ENCODE measurements at places on chromosomes 11 and 22.
A peak's percentile ranks its signal among the peaks of the same experiment; 100 is the strongest.

GRCh38 chr11:66609721-66610617 is 6.5 kb upstream of the RBM14 start:
- DNase-seq, result no peak

DNA sequence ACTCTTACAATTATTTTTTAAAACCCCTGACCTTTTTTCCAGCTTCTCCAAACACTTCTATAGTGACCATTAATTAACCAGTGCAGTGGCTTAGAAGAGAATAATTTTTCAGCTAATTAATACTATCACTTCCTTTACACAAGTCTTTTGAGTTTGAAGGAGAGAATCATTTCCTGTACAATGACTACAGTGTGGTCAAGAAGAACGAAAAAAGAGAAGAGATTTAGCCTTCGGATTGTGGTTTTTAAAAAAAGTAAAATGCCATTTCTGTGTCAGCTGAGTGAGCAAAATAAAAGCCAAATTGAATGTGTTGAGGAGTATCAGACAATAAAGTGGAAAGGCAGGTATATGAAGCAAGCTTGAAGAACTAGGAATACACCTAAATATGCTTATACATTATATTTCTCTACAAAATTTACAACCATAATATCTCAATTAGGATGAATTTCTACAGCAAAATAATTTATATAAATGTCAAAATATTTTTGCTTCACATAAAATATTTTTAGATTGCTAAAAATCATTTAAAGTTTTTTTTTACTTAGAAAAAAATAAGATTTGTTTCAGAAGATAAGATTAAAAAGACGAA is 1155.2 kb upstream of the CNTN5 start:
- DNase-seq, result no peak

DNA sequence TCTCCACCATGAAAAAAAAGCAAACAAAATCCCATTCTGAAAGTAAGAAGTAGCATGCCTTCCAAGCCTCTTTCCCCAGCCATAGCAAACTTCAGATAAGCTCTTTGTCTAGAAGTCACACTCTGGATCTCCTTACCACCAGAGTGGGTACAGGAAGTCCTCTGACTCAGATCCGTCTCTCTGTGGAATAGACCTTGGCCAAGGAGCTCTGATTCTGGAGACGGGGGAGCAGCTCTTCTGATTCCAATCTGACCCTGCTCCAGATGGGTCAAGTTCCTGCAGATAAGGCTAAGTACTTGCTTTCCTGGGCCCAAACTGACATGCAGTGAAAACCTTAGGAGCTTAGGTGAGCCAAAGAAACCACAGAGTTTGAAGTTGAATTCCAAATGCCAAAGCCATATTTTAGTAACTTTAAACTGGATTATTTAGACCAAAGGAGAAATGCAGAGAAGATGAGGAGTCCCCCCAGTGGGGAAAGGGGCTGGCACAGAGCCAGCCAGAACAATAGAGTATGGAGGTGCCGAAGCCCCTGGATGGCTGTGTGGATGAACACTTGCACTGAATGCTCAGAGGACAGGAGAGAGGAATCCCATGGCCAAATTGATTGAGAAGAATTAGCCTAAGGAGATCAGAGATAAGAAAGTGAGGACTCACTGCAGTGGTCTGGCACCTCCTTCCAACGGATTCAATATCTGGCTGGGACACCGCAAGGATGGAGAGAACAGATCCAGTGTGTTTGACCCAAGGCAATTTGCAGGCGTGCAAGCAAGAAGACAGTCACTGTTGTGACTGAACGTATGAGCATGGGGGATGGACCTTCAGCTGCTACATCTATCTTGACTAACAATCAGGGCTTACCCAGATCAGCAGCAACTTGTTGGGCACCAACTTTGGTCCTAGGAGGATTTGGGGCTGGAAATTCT is 54.9 kb downstream of the ENDOD1 start:
- no peak for DNase-seq

- DNase-seq, result peak; percentile 46
Measured at GRCh38 chr11:20647976-20648565, 21.3 kb upstream of the NELL1 start.

- DNase-seq, result no peak
Measured at GRCh38 chr11:24298146-24298545, 198.7 kb upstream of the LUZP2 start.

GRCh38 chr11:134687548-134687947 is 275.5 kb upstream of the B3GAT1 start:
- no peak for DNase-seq

DNA sequence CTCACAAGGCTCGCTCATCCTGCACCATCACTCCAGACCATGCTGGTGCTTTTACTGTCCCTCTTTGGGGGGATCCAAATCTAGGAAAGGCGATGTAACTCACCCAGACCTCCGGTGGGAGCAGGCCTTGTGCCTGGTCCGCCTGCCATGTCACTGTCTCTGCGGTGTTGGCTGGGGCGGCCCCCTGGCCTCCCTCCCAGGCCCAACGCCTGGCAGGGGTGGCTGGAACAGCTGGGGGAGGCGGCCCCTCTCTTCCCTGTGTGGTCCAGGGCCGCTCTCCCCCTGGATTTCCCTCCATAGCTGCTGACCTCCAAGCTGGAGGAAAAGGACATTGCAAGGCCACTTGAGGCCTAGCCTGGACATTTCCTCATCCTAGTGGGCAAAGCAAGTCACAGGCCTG is 11.1 kb upstream of the MGAT3 start:
- DNase-seq, result no peak

DNA sequence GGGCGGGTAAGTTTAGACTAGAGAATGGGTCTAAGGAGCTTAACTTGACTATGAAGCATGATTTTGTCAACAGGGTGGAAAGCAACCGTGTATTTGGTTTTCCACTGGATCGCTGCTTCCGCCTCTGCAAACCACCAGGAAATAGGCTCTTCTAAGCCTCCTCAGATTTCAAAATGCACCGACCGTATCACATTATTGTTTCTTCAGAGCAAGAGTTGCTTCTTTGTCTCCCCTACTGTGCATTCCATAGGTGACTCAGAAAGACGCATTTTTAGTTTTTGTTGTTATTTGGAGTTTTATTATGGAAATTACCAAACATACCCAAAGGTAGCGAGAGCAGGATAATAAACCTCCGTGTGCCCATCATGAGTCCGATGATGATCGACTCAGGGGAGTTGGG is 64.3 kb upstream of the RASD2 start:
- no peak for DNase-seq

- no peak for DNase-seq
Measured at GRCh38 chr11:4654635-4655369, 11.0 kb downstream of the OR51E1 start.

DNA sequence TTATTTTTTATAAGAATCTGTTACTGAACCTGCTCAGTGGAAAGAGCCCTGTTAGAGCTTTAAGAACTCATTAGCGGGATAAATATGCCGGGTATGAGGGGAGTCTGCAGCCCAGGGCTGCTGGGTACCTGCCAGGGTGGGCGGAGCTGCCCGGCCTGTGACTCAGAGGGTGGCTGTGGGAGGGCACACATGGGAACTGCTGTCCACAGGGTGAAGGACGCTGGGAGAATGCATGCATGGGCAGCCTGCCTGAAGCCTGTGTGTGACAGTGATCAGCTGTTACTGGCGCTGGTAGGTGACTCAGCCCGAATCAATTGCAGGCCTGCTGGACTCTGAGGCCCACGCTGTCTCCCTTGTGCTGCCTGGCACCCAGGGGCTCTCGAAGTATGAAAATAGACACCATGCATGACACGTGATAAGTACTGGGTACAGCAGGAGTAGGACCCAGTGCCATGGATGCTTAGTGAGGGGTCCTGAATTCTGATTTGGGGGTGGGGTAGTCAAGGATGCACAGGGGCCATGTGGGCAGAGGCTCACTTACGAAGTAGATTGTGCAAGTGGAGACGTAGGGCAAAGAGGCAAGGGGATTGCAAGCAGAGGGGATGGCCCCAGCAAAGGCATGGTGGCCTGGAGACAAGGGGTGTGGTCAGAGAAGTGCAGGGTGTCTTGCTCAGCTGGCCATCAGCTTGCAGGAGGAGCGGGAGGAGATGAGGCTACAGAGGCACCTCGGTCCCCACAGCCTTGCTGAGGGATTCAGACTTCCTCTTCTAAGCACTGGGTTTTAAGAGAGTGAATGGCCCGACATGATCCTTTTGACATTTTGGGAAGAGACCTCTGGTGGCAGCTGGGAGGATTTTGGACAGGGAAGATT is 36.5 kb downstream of the GRIK4 start:
- DNase-seq, result peak; percentile 98

- DNase-seq, result peak; percentile 81
Measured at GRCh38 chr11:45843158-45843924, 3.9 kb upstream of the CRY2 start.

GRCh38 chr11:45384016-45384415 is 97.9 kb upstream of the SYT13 start:
- no peak for DNase-seq

GRCh38 chr11:117476531-117477142 is 149.0 kb downstream of the CEP164 start:
- DNase-seq, result no peak

DNA sequence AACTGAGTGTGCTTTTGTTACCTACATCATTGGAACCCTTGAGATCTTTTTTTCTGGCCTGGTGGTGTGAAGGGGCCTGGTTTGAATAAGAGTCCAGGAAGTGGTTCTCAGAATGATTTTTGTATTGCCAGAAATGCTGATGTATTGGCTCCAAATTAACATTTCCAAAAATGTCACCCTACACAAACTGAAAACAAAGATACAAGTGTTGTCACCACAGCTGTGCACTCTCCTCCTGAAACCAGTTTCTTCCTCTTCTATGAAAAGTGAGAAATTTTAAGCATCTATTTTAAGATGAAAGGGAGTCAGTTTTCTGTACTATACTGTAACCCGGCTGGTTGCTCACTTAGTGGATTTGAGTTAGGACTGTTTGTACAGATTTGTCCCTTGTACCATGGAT is 218.8 kb downstream of the PGR start:
- DNase-seq, result no peak

DNA sequence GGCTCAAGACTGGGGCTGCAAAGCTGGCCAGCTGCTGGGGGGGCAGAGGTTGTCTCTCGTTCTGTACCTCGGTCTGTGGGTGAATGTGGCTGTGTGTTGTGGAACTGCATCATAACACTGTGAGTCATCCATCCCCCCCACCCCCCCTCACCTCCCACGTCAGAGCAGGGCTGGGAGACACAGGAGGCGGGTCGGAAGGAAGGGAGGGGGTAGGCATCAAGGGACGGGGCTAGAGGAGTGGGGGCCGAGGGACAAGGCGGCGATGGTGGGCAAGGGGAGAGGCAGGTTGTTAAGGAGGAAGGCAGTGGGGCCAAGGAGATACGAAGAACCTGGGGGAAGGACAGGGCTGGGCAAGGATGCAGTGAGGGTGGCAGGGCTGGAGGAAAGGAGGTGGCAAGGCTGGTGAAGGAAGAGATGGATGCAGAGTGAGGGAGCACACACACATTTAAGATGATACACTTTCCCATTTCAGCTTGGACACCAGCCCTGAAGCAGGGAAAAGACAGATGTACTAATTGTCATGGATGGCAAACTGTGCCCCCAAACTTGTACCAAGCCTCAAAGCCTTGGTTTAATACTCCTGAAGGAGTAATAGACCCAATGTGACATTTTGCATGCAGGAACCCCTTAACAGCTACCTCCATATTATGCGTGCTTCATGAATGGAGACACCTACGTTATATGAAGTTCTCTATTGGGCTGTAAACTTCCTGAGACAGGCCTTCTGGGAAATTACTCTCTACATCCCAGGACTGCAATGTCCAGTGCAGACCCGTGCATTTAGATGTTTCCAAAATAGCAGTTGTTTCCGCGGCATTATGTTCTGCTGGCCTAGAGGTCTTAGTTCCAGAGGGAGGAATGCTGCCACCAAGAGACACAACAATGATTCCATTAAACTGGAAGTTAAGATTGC is at the start of gene YPEL4:
Gene YPEL4 (minus strand): TSS at position 87 of the 913 bp plus-strand sequence. CDS start 2,805 bp downstream, outside the sequence.
- DNase-seq, result peak; percentile 87

- DNase-seq, result no peak
Measured at GRCh38 chr11:84923489-84923888, 703.7 kb downstream of the DLG2 start.

DNA sequence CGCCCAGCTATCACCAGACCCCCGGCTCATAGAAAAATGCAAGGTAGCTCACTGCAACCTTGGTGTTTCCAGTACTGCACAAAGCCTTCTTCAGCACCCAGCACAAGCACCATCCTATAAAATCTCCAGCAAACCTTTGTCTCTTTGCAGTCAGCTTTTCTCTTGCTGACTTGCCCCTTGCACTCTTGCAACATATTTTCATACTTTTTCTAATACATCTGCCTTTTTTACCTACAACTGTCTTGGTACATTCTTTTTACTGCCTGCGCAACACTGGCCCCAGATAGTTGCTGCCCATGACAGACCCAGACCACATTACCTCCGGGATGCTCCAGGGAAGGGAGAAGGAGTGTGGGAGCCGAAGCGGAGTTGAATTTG is 142.4 kb downstream of the MPPED1 start:
- no peak for DNase-seq

DNA sequence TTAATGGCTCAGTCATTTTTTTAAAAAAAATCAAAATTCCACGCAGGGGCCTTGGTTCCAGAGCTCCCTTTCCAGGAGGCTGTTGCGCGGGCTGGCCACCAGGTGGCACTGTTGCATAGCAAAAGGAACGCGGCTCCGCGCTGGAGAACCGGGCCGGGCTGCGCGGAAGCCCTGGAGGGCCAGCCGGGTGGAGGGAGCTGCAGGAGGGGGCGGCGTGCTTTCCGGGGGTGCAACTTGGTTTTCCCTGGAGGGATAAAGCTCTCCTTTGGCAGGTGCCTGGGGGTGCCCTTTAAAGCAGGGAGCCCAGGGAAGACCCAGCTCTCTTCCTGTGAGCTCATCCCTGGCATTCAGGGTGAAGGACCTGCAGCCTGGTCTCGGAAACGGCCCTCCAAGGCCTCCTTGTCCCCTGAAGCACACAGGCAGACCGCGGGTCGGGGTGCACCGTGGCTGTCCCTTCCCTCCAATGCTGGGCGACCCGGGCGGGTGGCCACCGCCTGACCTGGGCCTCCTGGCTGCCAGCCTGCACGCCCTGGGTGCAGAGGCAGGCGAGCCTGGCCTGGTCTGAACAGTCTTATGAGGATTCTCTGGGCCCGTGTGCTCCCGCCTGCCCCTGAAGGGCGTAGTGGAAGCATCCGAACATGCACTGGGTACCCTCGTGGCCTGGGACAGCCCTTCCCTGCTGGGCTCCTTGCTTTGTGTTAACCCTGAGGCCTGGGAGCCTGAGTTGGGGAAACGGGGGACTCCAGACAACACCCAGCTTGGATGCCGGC is 23.4 kb downstream of the KRTAP5-5 start:
- peak; percentile 57 for DNase-seq

DNA sequence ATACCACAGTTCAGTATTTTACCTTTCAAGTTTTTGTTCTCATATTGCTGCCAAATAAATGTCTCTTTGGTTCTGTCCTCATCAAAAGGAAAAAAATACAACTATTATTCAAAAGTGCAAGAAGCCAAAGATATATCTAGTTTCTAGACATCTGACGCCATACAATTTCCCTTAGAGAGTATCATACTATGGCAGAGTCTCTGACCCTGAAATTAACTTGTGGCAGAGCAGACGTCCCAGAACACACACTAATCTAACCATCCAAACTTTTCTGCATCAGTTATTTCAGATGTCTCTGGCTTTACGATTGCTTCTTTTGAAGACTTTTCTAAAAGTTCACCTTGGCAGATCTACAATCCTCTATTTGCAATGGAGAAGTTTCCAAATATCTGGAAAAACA is 2.7 kb downstream of the OR51T1 start:
- no peak for DNase-seq

Data from EL (cell line).